ENCODE measurements at places on chromosomes 16 and 17.

DNA sequence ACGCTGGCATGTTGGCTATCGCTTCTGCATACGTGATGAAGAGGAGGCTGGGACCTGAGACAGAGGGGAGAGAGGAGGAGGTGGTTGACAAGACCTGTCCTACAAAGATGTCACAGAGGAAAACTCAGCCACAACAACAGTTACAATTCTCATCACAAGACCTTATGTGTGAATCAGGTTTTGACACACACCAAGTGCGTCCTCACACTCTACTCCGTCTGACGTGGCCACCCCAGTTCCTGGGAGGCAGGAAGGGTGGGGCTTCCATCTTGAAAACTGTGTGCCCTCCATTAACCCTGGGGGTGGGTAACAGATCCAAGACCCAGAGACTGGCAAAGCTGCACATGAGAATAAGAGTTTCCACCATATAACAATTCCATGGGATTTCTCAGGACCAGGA, 24.1 kb downstream of the SLC6A4 start:
- DNase-seq, result no peak

- DNase-seq, result no peak
Observed at GRCh38 chr17:21368545-21369246, 7.5 kb upstream of the KCNJ12 start.

DNA sequence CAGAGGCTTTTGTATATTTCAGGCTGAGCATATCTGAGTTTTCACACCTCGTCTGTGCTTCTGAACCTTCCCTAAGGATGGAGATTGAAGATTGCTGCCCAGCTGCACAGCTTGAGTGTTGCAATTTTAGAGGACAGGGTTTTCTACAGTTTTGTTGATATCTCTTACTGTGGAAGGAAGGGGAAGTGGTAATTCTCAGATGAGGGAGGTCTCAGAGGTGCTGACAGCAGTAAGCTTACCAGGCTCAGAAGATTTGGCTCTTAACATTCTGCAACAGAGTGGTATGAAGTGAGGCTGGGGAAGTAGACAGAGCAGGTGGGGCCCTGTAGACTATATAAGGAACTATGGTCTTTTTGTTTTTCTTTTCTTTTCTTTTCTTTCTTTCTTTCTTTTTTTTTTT, 45.8 kb upstream of the ARHGAP17 start:
- peak; percentile 47 for DNase-seq

GRCh38 chr17:82980632-82981031, 98.8 kb upstream of the METRNL start:
- DNase-seq, result peak; percentile 15

DNA sequence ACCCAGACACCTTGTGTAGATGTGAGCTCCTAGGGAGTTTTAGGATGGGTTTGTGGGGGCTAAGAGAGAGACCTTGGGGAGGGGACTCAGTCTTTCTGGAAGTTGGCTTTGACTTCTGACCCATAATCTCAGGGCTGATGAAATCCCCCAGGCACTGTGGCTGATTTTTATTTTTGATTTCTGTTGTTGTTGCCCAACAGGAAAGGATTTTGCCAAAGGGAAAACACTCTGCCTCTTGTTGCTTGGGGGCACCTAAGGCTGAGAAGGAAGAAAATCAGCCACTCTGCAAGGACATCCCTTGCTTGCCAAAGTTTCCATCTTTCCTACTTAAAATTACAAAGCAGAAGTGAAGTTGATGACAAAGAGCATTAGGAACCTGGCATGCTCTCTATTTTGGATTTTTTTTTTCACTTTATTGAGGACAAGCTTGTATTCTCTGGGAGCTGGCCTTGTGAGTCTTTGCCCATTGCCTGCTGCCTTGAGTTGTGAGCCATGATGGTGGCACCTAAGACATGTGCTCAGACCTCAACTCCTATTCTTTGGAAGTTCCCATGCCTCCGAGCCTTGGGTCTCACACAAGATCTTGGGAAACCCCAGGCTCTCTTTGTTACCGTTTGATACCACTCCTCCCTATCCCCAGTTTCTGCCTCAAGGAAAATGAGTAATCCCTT, 3.2 kb upstream of the C1QTNF1 start:
- no peak for DNase-seq

DNA sequence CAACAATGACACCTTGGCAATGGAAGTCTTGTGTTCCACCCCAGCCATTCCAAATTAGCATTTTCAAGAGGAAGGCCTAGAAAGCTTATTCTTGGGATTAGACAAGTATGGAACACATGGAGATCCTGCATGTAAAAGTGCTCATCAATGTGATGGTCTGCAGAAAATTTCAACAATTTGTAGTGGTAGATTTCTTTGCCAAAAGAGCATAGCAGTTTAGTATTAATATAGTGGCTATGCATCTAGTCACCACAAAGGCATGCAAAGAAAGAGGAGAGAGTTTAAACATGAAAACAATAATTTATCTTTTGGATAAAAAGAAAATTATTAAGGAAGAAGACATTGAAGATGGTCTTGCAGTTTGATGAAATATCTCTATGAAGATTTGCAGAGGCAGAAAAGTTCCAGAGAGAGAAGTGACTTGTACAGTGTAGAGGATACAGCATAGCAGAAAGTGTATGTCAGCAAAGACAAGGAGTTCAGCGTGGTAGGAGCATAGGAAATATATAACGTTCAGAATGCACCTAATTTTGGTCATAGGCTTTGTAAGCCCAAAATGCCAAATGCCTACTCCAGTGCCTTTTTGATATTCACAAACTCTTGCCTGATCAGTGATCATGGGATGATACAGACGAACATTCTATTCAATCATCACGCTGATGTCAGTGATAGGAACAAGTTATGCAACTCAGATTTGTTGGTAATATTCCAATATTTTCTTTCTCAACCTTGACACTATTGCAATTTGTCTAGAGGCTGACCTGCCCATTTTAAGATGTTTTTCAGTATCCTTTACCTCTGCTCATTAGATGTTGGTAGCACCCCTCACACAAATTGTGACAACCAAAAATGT, 727.9 kb upstream of the SOX9 start:
- no peak for DNase-seq
